Activated T-helper 9 cell treated with anti-CD3 and anti-CD28 coated beads, Interleukin-2, amount 50 U/mL, for 16 hours (primary cell): ENCODE measurements at places on chromosomes 2 and 18.

DNA sequence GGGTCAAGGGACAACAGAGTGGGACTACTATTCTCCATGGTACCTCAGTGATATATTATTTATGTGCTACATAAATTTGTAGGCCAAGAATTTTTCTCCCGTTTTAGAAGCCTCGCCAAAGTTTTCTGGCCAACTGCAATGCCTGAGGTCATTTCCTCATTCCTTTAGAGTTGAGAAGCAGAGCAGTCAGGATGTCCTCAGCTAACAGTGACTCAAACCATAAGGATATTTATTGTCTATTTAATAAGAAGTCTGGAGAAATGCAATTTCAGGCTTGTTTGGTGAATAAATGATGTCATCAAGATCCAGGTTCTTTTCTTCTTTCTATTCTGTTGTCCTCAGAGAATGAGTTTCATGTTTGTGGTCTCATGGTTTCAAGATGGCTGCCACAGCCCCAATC, 91.0 kb downstream of the ADCYAP1 start:
- DNase-seq = no peak

GRCh38 chr18:51171223-51171622, 26.3 kb downstream of the MEX3C start:
- DNase-seq = no peak

- no peak for DNase-seq
Measured at GRCh38 chr18:55095584-55095983, 136.3 kb upstream of the CCDC68 start.

- no peak for DNase-seq
Measured at GRCh38 chr2:26897807-26898479, 50.0 kb downstream of the DPYSL5 start.

GRCh38 chr2:133240491-133241223, 327.6 kb downstream of the NCKAP5 start:
- no peak for DNase-seq

- no peak for DNase-seq
Measured at GRCh38 chr2:184268900-184269477, 329.3 kb upstream of the ZNF804A start.

- no peak for DNase-seq
Measured at GRCh38 chr2:59604123-59604522, 949.3 kb downstream of the BCL11A start.

GRCh38 chr2:42848726-42849290, 56.4 kb upstream of the HAAO start:
- DNase-seq = no peak

- no peak for DNase-seq
Measured at GRCh38 chr2:232653441-232653840, 20.0 kb downstream of the EFHD1 start.

GRCh38 chr2:152413228-152414030, 78.5 kb downstream of the FMNL2 start:
- no peak for DNase-seq

- no peak for DNase-seq
Measured at GRCh38 chr2:8252997-8253694, 428.7 kb upstream of the ID2 start.

GRCh38 chr18:55121397-55122170, 162.3 kb upstream of the CCDC68 start:
- DNase-seq = no peak

DNA sequence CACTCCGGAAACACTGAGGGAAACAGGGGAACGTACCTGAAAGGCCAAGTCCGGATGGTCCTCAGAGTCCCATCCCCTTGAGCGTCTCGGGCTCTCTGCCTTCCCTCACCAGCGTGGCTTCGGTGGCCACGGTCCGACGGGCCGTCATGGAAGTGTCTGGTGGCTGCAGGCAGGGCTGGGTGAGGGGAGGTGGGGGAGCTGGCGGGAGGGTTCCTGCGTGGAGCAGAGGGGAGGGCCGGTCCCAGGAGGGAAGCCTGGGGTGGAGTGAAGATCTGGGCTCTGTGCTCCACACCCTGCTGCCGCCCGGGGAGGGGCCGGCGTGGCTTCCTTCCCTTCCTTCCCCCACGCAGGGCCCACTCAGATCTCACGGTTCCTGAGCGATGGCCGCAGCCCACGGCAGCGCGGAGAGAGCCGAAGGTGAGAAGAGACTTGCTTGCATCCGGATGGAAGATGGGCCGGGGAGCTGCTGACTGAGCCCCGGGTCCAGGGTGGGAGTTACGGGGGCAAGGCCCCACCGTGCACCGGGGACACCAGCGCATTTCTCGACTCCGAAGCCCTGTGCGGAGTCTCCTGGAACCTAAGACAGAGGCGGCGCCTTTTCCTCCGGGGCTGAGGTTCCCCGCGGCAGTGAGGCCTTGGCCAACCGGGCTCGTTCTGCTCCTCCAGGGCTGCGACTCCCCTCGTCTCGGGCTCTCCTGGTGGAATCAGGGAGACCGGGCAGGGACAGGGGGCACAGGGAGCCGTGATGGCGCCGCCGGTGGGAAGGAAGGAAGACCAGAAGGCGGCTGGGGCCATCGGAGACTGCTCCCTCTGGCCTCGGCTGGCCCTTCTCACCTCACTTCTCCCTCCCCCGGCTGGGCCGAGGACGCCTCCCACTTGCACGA, 49.1 kb downstream of the KCNF1 start:
- no peak for DNase-seq
